ENCODE measurements at places on chromosomes 4 and X.

GRCh38 chr4:120821029-120821428 lies 101.5 kb downstream of the PRDM5 start:
- no peak for DNase-seq

- DNase-seq: no peak
These were observed 10.1 kb upstream of the FMR1 start for GRCh38 chrX:147901461-147902126.

- DNase-seq: peak; percentile 43
These were observed 895 bp downstream of the USP51 start for GRCh38 chrX:55488593-55489313.

DNA sequence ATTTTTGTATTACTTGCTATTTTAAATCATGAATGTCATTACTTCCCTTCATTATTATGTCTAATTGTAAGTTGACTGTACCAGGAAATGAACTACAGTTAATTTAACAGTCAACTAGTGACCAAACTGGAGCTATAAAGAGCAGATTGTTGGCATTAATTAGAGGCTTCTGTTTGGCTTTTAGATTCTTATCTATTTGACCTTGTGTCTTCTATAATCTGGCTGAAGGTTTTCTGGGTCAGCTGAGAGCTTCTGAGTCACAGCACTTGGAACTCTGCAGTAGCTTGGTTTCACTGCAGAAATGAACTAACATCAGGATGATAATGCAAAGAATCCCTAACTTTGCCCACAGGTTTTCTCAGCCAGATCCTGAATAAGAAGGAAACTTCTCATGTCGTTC lies 169.2 kb upstream of the LEF1 start:
- no peak for DNase-seq

- no peak for DNase-seq
These were observed 31.5 kb downstream of the TMEM184C start for GRCh38 chr4:147648656-147649055.

DNA sequence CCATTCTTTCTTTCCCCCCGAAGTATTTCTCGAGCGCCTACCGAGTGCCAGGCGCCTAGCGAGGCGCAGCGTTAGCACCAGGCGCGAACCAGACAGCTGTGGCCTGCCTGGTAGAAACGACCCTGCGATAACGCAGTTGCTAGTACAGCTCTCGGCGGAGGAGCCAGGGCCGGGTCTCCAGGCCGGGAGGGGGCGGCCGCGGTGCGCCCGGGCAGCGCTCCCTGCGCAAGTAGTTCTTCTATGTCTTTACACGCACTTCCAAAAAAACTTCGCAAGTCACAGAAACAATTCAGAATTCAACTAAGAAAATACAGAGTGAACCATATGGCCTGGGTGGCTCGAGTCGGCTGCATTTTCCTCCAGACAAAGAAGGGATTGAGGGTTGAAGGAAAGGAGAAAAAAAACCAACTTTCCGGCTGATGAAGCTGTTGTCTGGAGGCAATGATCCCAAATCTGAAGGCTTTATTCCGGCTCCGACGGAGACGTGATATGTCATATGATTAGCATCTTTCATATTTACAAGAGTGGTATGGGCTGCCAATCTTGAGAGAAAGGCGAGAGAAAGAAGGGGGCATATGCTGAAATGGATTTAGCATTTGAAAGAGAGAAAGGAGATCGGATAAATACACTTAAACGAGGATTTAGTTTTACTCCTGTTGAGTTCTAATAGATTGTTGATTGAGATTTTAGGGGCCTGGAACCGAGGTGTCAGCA lies 7.2 kb upstream of the NEUROG2 start:
- DNase-seq: no peak

GRCh38 chr4:14267373-14268060 lies 640.0 kb upstream of the BOD1L1 start:
- DNase-seq: no peak

GRCh38 chr4:1201851-1202525 lies 29.6 kb upstream of the SPON2 start:
- peak; percentile 93 for DNase-seq

DNA sequence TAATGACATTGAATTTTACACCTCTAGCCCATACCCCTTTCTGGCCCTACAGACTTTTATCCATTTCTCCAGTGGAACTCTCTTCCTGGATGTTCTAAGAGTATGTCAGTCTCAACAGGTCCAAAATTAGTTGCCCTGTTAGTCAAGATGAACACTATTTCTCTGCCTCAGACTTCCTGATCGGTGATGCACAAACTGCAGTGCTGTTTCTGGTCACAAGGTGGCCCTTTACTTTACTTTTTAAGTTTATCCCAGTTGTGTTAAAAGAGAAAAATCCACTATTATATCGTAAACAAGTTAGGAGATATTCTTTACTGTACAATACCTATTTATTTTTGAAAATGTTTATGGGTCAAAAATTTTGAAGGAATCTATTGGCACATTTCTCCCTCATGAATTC lies 13.1 kb downstream of the TCEAL7 start:
- no peak for DNase-seq

GRCh38 chrX:72346302-72346949 lies 40.7 kb upstream of the CITED1 start:
- no peak for DNase-seq

DNA sequence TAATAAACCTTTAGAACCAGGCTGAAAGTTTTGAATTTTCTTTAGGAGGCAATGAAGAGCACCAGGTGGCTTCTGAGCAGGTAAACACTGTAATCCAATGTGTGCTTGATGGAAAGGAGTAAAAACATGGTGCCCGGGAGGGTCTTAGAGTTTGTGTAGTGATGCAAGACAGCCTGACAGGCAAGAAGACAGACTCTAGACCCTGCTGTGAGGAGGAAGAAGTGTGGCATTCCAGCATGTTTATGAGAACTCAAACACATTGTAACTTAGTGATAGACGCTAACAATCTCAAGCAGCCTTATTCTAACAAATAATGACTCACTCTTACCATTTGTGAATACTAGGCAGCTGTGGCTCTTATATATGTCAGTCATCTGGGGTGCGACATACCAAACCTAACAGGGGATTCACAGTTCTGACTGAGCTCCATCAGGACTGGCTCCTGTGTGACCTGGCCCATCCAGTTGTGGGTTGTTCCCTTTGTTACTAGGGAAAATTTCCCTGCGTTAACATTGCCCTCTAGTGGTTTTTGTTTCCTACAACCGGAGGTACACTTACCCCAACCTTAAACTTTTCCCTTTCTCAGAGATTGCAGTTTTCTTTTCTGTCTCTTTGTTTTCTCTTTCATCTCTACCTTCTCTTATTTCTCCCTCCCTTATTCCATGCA lies 53.8 kb downstream of the VSIG4 start:
- peak; percentile 30 for DNase-seq

DNA sequence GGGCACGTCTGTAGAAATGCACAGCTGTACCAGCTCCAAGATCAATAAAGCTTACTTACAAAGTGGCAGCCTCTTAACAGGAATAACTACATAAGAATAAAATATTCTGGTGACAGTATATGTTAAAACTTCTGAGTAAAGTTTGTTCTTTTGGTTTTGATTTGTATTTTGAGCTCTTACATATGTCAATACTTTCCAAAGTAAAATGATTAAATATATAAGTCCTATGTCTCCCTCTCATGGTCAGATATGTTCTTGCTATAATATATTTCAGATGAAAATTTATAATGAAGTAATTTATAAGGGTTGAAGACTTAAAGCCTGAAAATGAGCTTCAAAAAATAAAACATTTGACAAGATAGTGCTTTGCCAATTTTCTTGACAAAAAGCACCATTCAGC lies 254.4 kb downstream of the NPFFR2 start:
- DNase-seq: no peak

DNA sequence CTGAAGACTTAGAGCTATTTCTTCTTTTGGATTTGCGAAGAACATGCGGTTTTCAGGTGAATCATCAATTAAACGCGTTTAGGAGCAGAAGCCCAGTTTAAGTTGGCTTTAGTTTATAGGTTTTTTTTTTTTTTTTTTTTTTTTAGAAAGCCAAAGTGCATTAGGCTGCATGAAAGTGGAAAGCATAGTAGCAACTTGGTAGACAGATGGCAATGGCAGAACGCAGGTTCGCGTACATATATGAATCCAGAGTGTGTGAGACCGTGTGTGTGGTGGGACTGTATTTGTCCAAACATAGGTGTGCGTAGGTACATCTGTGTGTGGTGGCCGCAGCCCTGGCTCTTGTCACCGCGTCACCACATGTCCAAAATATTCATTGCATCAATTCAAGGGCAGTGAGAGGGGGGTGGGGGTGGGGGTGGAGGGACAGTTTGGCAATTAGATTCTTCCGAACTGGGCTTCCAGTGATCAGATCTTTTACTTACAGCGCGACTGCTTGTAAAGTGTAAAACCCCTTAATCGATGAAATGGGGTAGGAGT lies 901 bp downstream of the JADE1 start:
- peak; percentile 23 for DNase-seq

DNA sequence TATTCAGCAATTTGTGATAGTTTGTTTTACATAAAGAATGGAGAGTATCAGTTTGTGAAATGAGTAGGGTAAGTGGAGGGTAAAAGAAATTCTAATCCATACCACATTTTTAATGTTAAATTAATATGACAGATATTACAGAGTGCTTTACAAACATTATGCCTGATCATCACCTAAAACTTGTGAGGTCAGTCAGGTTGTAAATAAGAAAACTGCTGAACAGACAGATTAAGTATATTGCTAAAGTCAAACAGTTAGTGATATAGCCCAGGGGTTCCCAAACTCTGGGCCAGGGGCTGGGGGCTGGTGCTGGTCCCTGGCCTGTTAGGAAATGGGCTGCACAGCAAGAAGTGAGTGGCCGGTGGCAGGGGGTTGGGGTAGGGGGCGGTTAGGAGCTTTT lies 273.6 kb downstream of the TRAM1L1 start:
- DNase-seq: no peak

GRCh38 chr4:83771113-83771705 lies 235.3 kb downstream of the GPAT3 start:
- no peak for DNase-seq

DNA sequence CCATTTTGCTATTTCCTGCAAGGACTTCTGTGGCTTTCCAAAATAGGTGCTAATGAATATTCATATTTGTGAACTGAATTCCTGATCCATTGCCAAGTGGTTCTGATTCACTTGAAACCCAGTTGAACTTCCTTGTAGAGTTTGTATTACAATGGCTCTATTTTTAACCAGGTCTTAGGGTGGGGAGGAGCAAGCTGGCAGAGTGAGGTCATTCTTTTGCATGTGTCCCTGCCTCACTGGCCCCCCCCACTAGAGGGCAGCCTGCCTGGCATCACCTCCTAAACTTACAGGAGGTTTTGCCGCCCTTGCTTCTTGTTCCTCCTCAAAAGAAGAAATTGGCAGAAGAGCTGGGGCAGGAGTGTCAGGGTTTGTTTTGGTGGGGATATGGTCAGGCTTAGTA lies 10.5 kb downstream of the PTTG2 start:
- peak; percentile 47 for DNase-seq

- no peak for DNase-seq
These were observed 137.6 kb downstream of the SCLT1 start for GRCh38 chr4:128955751-128956150.

- DNase-seq: no peak
These were observed 202.6 kb upstream of the BCOR start for GRCh38 chrX:40300286-40300890.

DNA sequence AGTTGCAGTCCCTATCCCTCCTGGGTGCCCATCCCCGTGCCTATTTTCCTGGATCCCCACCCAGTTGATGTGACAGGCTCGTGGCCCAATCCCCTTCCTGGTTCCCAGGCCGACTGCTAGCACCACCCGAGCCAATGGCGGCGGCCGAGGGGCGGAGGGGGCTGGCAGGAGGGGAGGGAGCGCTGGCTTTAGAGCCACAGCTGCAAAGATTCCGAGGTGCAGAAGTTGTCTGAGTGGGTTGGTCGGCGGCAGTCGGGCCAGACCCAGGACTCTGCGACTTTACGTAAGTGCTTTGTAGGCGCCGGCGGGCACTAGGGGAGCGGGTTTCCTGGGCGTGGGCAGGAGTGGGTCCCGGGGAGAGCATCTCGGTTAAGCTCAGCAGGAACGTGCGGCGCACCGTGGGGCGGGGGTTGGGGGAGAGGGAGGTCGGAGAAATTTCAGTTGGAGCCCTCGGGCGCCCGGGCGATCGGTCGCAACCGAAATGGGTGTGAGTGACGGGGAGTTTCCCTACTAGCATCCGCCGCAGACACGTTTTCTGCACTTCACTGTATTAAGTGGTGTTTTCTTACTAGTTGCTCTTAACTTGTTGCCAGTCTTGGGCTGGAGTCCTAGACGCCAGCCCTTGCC lies at the start of gene PLS3:
Gene PLS3, plus strand, starts transcription at position 197 of the 627 bp plus-strand sequence. CDS start 49,077 bp downstream, outside the sequence.
- DNase-seq: no peak

DNA sequence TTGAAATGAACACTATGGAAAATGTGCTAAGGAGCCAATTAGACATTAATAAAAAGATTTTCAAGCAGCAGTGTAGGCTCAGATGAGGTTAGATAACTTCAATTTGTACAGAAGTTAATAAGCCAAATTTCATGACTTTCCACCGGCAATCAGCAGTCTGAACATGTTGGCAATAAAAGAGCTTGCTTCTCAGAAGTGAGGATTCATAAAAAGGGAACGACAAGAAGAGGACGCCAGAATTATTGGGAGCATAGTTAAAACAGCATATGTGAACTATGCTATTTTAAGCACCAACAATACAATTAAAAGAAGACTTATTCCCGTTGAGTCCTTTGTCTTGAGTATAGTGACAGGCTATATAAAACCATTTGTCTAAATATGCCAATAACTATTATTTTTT lies 785.3 kb downstream of the ADGRL3 start:
- DNase-seq: no peak

DNA sequence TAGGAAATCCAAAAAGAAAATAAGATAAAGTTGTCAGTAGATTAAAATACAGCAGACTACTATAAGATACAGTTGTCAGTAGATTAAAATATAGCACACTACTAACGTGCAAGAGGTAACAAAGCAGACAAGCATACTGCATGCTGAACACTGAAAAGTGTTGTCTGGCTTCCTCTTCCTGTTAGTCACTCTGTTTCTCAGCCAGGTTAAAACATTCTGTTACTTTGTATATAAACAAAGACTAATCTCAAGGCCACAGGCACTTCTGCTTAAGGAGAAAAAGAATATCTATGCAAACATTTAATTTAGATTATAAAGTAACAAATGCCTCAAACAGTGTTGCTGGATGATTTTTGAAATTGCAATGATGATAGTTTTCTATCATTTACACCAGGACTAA lies 41.0 kb upstream of the SCD5 start:
- no peak for DNase-seq

DNA sequence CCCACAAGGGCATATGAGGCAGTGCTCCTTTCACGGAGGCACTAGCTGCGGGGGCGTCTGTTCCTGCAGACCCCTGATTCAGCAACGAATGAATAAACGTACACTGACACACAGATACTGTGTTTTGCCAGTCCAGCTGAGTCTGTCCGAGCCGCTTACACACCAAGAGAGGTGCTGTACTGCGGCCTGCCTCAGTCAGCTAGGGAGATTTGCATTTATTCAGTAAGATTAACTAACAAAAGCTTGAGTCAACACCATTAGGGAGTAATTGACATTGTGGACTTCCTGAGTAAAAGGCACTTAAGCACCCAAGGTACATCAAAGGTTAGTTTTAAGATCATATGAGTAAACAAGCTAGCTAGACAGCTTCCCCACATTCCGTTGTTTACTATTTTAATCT lies 31.0 kb upstream of the BEX4 start:
- DNase-seq: no peak

GRCh38 chr4:15375667-15376066 lies 52.2 kb upstream of the C1QTNF7 start:
- no peak for DNase-seq

GRCh38 chr4:15694431-15694830 lies 8.4 kb upstream of the BST1 start:
- no peak for DNase-seq

All from central memory CD8-positive, alpha-beta T cell (primary cell).